CD4-positive, alpha-beta T cell treated with Interleukin-4 for 1 hour (primary cell): ENCODE measurements at places on chromosomes 16 and 17.

GRCh38 chr17:33258296-33258695 lies 34.8 kb downstream of the ASIC2 start:
- DNase-seq: no peak

DNA sequence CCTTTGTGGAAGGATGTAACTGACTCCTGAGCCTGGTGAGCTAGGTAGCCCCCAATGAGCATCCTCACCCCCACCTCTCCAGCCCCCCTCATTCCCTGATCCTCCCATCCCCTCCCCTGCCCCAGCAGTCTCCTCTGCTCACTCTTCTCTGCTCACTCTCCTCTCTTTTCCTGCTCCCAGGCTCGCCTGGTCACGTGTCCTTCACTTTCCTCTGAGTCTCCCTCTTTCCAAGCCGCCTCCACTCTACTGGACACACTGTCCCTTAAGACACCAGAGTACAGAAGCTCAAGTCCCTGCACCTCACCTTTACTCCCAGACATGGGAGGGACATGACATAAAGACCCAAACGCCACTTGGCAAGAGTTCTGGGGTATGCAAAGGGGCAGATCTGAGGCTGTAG lies 76.3 kb upstream of the RBL2 start:
- no peak for DNase-seq

DNA sequence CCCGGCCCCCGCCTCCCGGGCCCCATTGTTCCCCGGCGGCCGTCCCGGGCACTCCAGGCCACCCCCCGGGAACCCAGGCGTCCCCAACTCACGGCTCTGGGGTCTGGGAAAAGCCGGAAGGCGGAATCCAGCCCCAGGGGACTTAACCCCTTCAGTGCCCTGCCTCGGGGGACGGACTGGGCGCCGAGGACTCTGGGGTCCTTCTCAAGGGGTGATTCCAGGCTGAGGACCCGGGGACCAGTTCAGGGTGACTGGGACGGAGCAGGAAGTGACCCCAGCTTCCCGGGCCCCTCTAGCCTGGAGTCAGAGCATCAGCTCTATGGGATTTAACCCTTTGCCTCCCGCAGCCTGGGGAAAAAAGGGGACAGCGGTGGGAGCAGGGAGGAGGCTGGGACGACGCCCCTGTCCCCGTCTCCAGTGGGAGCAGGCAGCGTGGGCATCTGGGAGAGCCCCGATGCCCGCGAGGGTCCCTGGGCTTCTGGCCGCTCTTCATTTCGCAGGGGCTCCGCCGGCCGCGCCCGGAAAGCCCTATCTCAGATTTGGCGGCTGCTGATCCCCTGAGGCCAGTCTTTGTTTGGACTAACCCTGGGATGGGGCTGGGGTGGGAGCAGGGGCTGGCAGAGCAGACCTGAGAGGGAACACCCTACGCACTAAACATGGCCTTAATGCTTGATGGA lies at the start of gene ZNF629:
TSS of gene ZNF629 (minus strand) at position 270 of the 677 bp plus-strand sequence. CDS start 2,723 bp downstream, outside the sequence.
- DNase-seq: peak; percentile 26

- DNase-seq: no peak
Observed at GRCh38 chr16:88298833-88299745, 83.7 kb upstream of the ZNF469 start.

DNA sequence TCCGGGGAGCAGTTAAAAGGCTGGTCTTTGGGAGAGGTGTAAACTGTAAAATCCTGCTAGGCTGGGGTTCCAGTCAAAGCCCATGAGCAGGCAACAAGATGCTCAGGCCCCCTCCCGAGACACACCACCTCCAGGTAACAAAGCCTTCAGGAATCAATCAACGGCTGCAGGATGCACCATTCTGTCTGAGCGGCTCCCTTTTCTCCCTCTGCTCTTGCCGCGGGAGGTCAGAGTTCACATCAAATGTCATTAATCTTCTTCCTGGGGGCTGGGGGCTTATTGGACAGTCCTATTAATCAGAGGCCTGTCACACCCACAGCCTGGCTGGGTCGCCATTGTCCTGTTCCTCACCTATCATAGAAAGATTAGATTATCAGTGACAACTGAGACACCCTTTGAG lies 11.9 kb upstream of the CCDC182 start:
- no peak for DNase-seq
